Mucosa of gallbladder (tissue), 1 donor: ENCODE measurements at places on chromosomes 3 and 15.

GRCh38 chr3:106578911-106579310 lies 710.1 kb upstream of the CBLB start:
- no peak for DNase-seq

GRCh38 chr15:91873138-91873536 lies 19.6 kb downstream of the SLCO3A1 start:
- no peak for DNase-seq

DNA sequence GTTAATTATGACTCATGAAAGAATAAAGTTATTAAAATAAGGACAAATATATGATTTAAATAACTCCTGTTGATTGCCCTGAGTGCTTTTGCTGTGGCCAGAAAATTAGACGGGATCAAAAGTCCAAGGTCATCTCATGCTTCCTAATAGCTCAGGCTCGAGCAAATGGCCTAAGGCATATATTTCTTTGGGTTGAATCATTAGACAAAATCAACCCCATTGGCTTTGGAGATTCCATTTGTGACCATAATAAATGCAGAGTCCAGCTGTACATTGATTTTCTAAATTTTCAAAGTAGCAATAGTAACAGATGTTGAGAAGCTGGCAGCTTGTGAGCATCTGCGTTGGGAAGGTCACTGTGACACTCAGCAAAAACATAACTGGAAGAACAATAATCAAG lies 464.5 kb upstream of the TGFBR2 start:
- no peak for DNase-seq

DNA sequence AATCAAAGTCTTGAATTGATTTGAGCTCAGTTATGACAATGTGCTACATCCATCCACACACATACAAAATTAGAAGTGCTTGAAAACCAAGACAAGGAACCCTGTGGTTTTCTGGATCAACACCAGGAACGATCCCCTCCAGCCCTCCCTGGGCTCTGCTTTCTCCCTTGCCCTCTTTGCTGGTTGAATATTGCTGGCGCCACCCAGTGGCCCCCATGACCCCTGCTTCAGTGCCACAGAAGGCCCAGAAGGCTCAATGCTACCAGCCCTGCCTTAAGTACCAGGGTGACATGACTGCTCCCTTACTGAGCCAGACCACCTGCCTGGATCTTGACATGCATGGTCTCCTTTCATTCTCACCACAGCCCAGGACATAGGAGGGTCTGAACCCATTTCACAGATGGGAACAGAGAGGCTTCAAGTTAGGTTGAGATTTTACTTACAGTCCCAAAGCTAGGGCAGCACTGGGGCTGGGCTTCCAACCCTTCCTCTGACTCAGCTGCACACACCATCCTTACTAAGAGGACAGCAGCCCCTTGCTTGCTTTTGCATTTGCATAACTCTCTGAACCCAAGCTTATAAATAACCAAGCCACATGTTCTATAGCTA lies 15.0 kb downstream of the IL12A start:
- DNase-seq = peak; percentile 16

DNA sequence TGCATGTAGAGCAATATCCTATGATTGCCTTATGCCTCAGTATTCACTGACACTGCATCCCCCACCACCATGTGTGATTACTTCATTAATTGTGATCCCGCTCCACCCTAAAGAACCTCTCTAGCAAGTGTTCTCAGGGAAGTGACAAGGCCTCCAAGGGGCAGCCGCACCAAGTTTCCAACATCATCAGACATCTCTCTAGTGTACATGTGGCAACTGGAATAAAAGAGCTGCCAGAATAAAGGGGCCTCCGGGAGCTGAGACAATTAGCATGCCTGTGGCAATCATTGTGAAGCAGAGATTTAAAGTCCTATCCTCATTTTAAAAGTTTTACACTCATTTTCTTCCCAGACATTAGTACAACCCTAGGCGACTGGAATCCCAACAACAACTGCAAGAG lies 902.1 kb upstream of the SEMA6D start:
- no peak for DNase-seq
